Thymus (tissue), 14 donors: ENCODE measurements at places on chromosomes 13 and 19.

DNA sequence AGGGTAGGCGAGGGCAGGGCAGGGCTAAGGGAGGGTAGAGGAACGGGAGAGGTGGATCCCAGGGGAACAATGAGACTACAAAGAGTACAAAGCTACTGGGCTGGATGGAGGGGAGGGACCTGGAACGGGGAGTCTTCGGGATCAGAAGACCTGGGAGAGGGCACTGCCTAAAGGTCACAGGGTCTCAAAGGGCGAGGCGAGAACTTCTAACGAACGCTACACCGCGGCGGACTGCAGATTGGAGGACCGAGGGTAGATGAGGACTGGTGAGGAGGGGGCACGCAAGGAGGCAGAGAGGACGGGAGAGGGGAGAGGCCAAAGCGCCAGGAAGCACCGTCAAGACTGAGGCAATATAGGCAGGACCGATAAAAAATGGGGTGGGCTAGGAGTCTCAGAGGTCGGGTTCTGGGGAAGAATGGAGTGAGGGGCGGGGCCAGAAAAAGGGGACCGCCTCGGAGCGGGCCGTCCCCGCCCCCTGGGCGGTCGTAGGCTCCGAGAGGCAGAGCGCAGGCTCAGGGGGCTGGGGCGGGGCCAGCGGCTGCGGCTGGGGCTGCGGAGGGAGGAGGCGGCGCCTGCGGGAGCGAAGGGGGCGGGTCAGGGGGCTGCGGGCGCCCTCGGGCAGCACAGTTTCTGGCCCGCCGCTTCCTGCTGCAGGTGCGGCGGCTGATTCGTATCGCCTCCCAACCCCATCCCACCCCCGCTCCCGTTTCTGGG lies 1.3 kb upstream of the KCNC3 start:
- peak; percentile 73 for DNase-seq

GRCh38 chr13:111265006-111265700 lies 55.3 kb upstream of the TEX29 start:
- no peak for DNase-seq

GRCh38 chr13:44932171-44932849 lies 57.0 kb downstream of the NUFIP1 start:
- DNase-seq = no peak

DNA sequence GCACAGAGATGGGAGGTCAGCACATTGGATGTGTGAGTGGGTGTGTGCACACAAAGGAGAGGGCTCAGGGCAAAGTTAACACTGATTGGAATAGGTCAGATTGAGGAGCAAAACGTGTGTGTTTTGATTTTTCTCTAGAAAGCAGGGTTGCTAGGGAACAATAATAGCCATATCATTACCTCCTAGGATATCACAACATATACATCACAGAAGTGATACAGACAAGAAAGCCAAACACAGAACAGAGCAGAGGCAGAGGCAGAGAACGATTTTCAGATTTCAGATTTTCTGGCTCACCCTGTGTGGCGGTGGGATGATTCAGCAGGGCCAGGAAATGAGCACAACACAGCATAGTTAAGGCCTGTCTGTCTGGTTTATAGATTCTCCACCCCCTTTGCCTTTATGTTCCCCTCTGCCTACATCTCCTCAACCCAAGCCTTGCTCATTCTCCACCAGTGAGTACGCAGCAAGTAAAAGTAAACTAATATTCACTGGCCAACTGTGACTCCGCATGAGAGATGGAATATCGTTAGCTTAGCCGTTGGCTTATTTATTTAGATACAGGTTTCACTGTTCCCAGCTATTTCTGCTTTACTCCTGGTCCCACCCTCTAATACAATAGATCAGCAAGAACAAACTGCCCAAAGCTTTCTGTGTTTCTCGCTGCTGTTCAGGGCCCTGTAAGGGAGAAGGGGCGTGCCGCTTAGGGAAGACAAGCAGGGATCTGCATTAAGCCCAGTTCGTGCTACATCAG lies 182.7 kb upstream of the TSC22D1 start:
- no peak for DNase-seq

DNA sequence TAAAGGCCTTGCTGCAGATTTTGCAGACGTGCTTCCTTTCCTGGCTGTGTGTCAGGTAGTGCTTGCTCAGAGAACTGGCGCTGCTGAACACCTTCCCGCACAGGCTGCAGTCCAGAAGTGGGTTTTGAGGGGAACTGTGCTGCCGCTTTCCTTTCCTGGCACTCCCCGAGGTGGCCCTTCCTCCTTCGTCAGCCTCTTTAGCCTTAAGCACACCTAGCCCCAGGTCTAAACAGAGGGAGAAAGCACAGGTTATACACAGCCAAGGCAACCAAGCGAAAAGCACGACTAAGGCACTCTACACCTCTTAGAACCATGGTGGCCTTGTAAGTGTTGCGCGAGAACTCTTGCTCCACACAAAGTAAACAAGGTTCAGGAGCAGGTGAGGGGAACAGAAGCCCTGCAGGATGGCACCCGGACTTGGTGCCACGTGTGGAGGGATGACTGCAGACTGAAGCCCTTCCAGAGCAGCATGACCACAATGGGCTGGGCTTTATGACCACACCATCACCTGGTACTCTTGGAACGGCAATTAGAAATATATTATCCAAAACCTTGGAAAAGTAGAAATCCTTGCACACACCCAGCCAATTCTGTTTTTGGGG lies 23.6 kb downstream of the ZNF541 start:
- DNase-seq = no peak

GRCh38 chr19:41784743-41785142 lies 11.6 kb upstream of the CEACAM3 start:
- DNase-seq = no peak

- no peak for DNase-seq
Observed at GRCh38 chr13:44927968-44928367, 61.3 kb downstream of the NUFIP1 start.

GRCh38 chr19:5091018-5091683 lies 122.2 kb downstream of the KDM4B start:
- DNase-seq = no peak

DNA sequence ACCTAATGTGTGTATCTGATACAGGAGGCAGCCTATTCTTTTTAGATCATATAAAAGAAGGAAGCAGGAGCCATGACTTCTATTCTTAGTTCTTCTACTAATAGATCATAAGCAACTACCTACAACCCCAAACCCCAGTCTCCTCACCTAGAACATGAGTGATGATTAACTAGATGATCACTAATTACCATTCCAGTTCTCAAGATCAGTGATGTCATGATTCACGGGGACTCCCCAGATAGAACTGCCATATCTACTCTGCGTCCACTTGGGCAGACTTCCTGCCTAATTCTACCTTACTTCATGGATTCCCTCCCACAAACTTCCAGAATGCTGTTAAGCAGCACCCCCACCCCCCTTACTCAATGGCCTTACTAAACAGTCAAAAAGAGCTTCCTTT lies 380.1 kb downstream of the FGF14 start:
- no peak for DNase-seq
